ENCODE measurements at places on chromosomes 7 and 10.

- DNase-seq = no peak
Observed at GRCh38 chr10:12055732-12056131, 13.0 kb upstream of the DHTKD1 start.

GRCh38 chr7:35866186-35866585 lies 65.3 kb downstream of the SEPTIN7 start:
- no peak for DNase-seq

GRCh38 chr10:5589661-5590511 lies 65.1 kb downstream of the CALML3 start:
- no peak for DNase-seq

DNA sequence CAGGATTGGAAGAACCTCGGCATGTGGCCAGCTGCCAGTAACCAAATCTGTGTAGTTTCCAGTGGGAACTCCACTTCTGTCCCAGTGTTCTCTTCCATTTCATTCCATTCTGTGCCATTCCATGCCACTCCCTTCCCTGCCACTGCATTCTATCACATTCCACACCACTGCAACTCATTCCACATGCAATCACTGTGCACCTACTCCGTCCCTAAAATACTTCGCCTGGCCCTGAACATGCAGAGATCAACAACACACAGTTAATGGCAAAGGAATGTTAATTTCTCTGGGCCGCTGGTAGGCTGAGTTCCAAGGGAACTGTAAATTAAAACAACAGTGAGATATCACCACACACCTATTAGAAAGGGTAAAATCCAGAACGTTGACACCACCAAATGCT lies 64.8 kb downstream of the AKR1B1 start:
- DNase-seq = no peak

- DNase-seq = no peak
Observed at GRCh38 chr10:605632-606325, 83.7 kb downstream of the DIP2C start.

DNA sequence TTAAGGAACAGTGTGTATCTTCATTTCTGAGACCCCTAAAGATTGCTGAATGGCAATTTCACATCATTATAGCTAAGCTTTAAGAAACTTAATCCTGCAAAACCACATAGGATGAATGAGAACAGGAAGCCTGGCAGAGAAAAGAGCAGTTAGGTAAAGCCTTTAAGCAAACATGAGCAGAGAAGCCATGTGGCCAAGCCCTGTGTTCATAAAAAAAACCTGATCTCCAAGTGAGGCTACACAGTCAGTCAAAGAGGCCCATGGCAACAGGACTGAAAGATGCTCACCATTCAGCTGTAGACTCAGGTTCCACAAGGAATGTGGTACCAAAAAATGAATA lies 9.3 kb downstream of the LIPA start:
- DNase-seq = no peak

DNA sequence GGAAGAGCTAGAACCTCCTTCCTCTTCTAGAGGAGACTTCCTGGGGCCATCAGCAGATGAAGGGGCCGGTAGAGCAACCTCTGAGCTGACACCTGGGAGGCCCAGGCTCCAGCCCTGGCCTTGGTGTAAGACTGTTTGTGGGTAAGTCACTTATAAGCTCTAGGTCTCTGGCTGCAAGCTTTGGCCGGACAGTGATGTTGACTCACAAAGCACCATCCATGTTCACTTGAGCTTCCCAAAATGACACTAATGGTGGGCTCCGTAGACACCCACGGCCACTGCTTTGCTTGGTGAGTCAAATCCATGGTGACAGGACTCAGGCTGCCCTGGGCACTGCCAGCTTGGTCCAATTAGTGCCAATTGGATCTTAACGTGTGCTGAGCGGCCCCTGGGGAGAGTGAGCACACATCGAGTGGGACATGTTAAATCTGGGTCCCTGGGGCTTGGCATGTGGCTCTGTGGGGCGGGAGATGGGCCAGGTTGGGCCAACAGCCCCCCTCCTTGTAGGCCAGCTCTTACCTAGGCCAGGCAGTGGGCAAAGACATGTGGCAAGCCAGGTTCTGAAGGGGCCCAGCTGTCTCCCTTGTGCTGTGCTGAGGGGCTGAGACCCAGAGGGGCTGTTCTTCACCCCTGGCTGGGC lies 16.7 kb downstream of the NEURL1 start:
- no peak for DNase-seq

Measured in CD4-positive, alpha-beta T cell treated with Interferon alpha-2 for 1 hour (primary cell).